ENCODE measurements at places on chromosomes 6 and 20. TPM values are rescaled to one million over a fixed set of nuclear protein-coding genes. Genes with fewer than 3 reads are reported as not detected.

DNA sequence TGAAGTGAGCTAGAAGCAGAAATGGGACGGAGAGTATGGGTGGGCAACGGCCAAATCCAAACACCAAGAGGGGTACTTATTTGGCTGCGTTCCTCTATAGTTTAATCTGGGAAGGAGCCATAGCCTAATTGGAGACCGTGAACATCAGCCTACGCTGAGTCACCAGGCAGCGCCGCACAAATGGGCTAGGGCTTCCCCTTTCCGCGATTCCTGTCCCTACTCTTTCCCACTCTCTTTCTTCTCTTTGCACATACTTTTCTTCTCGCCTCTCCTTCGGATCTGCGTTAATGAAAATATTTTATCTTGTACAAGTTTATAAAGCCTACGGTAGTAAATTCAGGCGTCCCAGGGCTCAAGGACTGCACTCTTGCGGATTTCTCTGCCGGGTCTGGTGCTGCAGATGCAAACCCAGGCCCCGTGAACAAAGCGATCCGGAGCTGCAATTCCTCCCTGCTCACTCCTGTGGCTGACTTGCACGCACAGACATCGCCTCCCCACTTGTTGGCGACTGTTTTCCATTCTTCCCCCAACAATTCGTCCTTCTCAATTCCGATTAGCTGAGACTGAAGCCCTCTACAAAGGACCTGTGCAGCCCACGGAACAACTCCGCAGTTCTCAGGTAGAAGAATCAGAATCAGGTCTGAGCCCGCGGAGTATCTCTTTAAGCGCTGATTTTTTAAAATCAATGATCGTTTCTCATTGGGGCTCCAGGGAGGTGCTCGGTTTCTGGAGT lies 4.2 kb upstream of the TBX18 start:
- DNase-seq = no peak

- DNase-seq = no peak
These were observed 22.1 kb upstream of the GNRH2 start for GRCh38 chr20:3021327-3021726.

- no peak for DNase-seq
These were observed 114.0 kb downstream of the VEGFA start for GRCh38 chr6:43883847-43884651.

- DNase-seq = no peak
These were observed 3.0 kb upstream of the FBXO9 start for GRCh38 chr6:53062169-53062539.

- no peak for DNase-seq
These were observed 14.4 kb upstream of the ADAM33 start for GRCh38 chr20:3696200-3696599.

- DNase-seq = no peak
These were observed 535.1 kb downstream of the UTRN start for GRCh38 chr6:144820270-144820669.

DNA sequence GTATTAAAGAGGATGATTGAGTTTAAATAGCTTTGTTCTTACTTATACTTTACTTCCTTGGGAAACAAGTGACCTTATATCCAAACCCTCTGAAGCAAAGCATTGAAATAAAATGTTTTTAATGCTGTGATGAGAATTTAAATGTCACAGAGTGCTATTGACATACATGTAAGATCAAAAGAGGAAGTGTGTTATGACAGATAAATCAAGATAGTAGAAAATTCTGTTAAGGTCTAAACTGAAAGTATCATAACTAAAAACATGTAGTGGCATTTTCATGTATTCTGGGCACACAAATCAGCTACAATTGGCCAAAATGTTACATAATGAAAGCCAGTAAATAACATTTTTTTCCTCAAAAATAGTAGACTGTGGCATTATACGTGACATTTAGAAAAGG lies 318.0 kb downstream of the GRIK2 start:
- DNase-seq = no peak

Gene MCM9
- polyA plus RNA-seq = 14.5 TPM

Gene CST7
- 0.42 TPM for polyA plus RNA-seq

All from muscle of back (tissue), 13 donors.